ENCODE measurements at places on chromosomes 2 and 18.

DNA sequence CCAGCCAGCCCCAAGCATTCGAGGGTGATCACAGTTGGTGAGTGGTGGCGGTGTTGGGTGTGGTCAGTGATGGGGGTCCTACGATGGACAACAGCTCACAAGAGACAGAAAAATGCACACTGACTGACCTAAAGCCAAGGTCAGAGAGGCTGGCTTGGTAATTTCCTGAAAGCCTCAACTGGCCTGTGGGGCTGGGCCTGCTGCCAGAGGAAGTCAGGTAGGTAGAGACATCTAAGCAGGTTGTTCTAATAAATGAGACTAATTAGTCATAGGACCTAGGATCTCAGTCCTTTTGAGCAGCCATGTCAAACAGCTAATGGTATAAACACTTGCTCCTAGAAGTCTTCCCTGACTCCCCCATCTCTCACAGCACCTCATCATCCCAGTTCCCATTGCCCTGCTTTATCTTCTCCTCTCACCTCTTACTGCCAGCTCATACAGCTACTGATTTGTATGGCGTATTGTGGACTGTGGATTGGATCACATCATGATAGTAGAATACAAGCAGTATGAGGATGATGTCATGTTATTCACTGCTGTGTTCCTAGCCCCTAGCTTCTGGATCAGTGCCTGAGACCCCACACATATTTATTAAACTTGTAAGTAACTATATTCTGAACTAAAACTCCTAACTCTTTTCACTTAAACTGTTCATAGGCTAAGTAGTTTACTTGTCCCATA is 262.9 kb upstream of the KLHL29 start:
- DNase-seq, result no peak

DNA sequence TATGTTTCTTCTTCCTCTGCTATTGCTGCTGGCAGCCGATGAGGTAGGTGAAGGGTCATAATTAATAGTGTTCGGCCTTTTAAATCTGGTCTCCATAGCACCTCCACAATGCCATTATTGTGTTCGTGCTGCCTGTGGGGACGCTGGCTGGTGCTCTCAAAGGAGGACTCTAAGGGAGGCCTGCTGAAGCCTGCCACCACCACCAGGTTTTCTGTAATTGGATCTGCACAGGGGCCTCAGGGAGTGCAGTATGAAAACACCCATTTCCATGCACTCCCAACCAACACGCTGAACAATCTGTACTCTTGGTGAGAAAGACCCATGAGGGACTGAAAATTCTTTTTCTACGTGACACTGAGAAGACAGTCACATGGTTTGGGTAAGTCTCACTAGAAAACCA is 17.6 kb upstream of the CLIP4 start:
- DNase-seq, result no peak

DNA sequence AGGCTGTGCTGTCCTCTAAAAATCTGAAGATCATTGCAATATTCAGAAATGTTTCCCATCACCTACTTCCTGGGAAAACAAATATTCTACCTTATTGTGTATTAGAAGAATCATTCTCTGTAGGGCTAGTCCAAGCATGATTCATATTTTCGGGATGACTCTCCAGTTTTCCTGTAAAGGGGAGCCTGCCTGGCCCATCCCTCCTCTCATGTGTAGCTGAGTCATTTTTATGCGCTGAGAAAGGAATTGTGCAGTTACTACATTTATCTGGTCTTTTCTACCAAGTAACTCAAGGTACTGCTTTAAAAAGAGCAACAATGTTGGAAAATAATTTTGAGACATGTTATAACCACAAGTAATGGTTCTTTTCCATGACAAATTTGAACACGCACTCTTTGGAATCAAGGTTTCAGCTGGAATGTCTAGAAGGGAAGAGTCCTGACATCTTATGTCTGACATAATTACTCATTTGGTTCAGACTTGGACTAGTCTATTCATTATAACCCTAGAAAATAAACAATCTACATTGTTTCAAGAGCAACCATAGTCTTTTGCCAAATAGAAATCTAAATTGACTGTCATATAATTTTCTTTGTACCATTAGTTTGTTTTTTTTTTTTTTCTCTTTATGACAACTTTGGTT is 6.6 kb downstream of the DSG3 start:
- DNase-seq, result peak; percentile 74

GRCh38 chr2:158102446-158102845 is 770 bp downstream of the UPP2 start:
- DNase-seq, result no peak

DNA sequence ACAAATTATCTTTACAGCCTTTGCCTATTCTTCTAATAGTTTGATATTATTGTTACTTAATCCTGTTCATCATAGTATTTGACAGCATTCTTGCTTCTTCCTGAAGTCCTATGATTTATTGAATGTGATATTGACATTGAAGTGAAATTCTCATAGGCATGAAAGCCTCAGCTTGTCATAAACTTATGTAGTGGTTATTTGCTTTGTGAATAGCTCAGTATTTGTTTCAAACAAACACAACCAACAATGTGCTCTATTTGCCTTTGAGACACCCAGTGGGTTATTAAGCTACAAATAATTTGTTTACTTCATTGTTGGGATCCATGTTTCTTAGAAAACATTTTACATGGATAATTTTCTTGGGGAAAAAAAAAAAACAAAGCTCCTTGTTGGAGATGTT is 57.2 kb downstream of the TTC39C start:
- no peak for DNase-seq

- no peak for DNase-seq
These were observed 265.4 kb downstream of the TRIB2 start for GRCh38 chr2:12982149-12982584.

DNA sequence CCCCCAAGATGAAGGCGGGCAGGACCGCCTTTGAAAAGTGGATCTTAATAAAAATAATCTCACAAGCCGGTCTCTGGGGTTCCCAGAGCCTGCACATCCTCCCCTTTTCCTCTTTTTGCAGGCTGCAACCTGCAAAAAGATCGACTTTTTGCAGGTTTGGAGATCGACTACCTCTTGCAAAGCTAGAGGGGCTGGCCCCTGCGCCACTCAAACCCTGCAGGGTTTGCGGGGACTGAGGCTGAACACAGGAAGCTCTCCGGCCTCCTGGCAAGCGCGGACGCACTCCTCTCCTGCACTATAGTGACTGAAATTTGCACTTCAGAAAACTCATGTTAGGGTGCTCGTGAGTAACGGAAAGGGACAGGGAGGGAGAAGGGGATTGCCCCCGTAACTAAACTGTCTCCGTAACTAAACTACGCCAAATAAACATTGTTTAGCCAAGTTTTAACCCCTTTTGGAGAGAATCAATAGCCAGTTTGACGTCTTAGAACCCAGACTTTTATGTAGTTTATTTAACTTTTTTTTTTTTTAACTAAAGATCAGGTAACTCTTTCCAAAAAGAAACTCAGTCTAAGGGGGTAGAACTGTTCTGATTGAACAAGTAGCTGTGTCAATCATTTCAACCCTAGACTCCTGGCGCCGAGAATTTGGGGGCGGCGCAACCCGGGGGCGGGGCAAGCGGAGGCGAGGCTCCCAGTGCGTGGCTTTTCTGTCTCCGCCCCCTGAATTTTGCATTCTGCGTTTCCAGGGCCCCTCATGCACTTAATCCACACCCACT is 2.5 kb downstream of the IGFBP5 start:
- peak; percentile 71 for DNase-seq

DNA sequence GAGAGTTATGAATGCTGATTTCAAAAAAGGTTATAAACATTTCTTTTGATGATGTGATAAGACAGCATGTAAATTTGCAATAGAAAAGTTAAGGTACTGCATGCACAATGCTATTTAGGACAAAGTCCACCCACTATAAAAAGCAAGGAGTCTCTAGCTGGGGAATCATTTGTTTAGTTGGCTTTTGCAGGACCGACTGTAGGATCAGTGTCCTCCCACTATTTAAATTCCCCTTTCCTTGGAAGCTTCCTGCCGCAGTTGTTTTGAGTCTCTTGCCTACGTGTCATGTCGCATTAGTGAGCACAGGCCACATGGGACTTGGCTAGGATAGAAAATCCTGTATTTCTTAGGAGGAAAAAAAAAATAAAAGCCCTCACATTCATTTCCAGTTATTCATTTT is 13.1 kb downstream of the QPCT start:
- no peak for DNase-seq

DNA sequence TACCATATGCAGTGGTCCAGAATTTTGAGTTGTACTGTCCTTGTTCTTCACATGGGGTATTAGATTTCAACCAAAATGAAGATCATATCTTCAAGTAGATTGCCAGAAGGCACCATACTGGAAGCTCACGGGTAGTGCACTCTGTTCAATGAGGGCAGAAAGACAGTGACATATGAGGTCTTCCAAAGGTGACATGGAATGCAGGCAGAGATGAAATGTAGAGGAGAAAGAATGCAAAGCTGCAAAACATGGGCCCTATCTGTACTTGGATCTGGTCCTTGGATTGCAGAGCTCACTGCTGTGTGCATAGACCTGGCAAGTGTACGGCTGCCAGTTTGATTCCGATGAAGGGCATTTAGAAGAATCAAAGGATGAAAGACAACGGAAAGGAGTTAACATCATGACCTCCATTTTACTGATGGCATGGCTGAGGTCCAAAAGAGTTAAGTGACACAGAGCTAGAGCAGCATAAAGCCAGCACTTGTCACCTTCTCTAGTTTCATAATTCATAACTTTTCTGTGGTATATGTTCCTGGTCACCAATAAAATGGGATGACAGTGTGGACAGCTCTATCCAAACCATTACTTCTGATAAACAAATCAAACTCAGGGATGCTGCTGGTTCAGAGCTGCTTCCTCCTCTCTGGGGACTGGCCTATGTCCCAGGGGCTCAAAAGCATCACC is 64.7 kb downstream of the BCL2 start:
- no peak for DNase-seq

- no peak for DNase-seq
These were observed 214.0 kb upstream of the NT5C1B start for GRCh38 chr2:18803141-18803939.

Data from RWPE1 (cell line).